Sigmoid colon (tissue), 7 donors: ENCODE measurements at places on chromosomes 5 and 9.

DNA sequence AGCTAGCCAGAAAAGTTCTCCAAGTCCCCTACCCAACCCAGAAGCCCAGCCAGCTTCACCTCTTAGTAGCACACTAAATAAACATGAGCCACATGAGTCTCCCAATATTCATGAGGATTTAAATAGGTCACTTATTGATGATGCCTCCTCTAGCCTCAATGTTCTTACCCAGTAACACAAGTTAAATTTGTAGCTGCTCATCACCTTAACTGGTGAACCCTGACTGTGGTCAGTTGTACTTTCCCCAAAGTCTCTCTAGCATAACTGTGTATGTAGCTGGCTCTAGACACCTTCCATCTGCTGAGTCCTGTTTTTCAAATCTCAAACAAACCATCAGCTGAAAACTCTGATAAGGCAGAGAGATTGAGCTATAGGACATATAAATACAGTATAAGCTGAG lies 100.3 kb upstream of the ELAVL2 start:
- no peak for DNase-seq

DNA sequence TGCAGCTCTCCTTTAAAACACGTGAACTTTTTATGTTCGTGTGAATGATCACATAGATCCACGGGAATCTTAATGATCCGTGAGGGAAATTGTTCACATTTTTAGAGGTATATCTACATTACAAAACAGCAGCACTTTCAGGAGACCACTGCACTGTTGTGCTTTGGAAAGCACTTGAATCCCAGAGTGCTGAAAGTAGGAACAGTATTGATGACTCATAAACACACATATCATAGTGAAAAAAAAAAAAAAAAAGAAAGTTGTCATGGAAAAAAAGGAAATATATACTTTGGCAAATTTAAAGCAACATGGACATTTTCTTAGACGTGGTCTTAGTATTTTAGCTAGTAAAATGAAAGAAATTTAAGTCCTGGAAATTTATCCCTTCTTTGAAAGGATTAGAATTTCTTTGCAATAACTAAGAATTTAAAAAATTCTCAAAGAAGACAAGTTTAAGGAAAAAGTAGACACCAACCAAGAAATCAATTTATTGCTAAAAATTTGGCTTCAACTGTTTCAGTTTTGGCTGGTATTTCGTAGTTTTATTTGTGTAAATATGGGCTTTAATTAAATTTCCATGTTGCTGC lies 55.4 kb downstream of the ADGRV1 start:
- no peak for DNase-seq

GRCh38 chr9:133563291-133563796 lies 28.8 kb downstream of the ADAMTSL2 start:
- peak; percentile 84 for DNase-seq

DNA sequence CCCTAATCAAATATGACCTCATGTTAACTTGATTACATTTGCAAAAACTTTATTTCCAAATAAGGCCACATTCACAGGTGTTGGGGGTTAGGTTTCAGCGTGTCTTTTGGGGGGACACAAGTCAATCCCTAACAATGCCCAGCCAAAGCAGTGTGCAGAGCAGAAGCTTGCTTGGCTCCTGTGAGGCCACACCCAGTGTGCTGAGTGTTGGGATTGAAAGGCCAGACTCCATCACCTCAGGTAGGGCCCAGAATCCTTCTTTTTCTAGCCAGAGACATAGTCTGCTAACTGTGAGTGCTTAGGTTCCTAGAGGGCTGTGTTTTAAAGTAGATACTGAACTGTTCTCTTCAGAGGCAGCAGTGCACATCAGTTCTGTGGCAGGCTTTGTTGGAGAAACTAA lies 27.9 kb downstream of the KDM4C start:
- DNase-seq: peak; percentile 15

GRCh38 chr5:143592648-143593047 lies 189.2 kb upstream of the NR3C1 start:
- DNase-seq: no peak

GRCh38 chr5:160175438-160176218 lies 53.7 kb upstream of the FABP6 start:
- peak; percentile 68 for DNase-seq

DNA sequence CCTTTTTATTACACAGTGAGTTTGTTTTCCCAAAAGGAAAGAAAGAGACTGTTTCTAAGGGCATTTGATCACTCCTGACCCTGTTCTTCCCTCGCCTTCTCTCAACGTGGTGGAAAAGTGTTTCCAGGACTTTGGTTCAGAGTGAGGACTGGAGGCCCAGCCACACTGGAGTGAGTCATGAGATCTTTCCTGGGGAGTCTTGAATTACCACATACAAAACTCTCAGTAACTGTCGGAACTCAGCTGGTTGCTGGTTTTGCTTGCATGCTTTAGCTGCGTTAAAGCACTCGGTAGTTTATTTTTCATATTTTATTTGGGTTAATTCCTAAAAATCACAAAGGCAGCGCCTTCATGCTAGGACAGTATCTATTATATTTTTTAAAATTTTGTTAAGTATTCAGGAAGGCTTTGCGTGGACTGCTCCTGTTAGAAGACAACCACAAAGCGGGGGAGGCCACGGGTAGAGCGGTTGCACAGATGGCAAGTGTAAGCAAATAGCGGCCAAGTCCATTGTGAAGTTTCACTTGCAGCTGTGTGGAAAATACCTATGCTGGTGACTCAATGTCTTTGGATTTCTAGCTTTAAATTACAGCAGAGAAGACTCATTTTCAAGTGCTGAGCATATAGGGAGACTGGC lies 77.7 kb downstream of the ARSB start:
- peak; percentile 77 for DNase-seq

GRCh38 chr5:169408731-169409130 lies 107.8 kb upstream of the SLIT3 start:
- no peak for DNase-seq

DNA sequence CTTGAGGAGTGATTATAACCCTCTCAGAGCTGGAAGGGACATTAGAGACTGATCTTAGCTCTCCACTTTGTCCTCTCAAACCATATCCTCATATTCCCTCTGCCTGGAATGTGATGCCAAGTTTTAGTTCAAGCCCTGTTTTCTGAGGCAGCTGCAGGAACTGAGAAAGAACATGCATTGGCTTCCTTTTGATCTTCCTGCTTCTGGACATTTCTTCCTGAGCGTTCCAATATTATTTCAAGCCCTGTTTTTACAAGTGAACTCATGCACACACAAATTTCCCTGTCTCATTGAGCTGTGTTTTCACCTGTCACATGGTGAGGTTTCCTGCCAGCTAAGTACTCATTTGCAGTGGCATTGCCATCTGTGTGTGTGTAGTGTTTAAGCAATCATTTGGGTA lies 17.0 kb downstream of the FOCAD start:
- DNase-seq: no peak

GRCh38 chr5:20113031-20113715 lies 125.2 kb upstream of the CDH18 start:
- no peak for DNase-seq

GRCh38 chr9:131668439-131669268 lies 71.2 kb downstream of the RAPGEF1 start:
- DNase-seq: no peak

DNA sequence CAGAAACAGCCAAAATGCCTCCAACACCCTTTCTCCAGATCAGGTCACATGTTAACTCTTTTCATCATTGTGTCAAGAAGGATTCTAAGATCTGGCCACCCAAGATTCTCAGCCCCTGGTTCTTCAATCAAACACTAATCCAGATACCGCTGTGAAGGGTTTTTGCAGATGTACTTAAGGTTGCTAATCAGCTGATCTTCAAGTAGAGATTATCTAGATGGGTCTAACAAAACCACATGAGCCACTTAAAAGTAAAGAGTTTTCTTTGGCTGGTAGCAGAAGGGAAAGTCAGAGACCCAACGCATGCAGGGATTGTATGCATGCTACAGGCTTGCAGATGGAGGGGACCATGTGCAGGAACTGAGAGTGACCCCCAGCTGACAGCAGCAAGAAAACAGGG lies 267.9 kb downstream of the CDK5RAP2 start:
- no peak for DNase-seq

- no peak for DNase-seq
Observed at GRCh38 chr5:2383698-2384065, 367.8 kb downstream of the IRX2 start.

GRCh38 chr5:160629003-160629402 lies 207.3 kb downstream of the PTTG1 start:
- no peak for DNase-seq

DNA sequence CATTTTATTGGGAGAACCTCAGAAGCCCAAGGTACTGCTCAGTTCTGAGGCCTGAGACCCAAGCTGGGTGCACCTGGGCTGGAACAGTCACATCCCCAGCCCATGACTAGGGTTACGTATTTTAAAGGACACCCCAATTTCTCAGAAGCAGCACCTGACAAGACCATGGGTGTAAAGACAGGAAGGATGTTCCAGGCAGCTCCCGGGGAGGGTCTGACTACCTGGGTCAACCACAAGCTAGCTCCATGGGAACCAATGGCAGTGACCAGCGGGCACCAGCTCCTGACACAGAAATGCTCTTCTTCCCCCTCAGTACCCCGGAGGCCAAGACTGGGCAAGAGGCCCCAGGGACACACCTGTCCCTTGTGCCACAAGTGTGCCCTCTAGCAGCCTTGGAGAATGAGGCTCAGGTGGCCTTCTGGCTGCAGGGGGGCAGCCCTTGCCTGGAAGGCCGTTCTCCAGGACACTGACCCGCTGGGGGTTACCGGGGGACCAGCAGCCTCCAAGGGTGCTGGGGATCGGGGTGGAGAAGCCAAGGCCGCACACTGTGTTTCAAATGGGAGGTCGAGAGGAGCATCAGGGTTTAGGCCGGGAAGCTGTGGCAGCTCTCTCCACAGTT lies 52.6 kb downstream of the IPPK start:
- peak; percentile 61 for DNase-seq

DNA sequence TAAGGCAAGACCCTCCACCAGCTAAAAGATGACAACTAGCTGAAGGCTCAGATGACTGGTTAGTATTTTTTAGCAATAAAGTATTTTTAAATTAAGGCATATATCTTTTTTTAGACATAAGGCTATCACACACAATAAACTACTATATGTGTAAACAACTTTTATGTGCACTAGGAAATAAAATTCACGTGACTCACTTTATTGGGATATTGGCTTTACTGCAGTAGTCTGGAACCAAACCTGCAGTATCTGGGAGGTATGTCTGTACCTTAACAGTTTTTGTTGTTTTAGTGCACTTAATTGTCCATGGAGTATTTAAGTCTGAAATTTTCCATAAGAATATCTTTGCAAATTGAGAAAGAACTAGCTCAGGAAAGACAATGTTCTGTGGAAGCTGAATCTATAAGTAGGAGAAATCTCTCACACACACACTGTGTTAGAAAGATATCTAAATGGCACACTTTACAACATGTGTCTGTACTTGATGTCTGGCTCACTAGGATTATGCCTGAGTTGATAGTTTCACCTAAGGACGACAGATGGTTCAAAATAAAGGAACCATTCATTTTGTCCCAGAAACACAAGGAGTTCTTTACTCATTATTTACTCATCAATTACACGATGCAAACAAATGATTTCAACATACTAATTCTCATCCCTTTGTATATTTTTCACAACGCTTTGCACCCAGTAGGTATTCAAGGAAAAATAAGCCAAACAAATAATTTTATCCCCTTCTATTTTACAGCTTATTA lies 4.6 kb downstream of the RAPGEF6 start:
- no peak for DNase-seq

DNA sequence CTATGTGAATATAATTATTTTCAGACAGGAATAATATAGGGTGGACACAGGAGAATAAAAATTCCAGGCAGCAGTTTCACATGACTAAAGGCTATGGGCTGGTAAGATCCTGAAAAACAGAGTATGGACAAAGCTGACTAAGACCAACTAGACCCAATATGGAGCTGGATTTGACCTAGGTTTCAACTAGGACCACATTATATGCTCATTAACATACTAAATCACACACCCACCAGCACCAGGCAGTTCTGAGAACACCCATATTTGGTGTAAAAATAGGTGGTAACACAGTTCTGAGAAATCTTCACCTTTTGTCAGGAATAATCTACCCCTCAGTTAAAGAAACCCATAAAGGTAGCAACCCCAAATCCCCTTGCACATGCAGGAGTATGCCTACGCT lies 64.7 kb downstream of the MAPKAP1 start:
- DNase-seq: no peak

GRCh38 chr5:164809821-164810220 lies 1304.4 kb downstream of the MAT2B start:
- no peak for DNase-seq

DNA sequence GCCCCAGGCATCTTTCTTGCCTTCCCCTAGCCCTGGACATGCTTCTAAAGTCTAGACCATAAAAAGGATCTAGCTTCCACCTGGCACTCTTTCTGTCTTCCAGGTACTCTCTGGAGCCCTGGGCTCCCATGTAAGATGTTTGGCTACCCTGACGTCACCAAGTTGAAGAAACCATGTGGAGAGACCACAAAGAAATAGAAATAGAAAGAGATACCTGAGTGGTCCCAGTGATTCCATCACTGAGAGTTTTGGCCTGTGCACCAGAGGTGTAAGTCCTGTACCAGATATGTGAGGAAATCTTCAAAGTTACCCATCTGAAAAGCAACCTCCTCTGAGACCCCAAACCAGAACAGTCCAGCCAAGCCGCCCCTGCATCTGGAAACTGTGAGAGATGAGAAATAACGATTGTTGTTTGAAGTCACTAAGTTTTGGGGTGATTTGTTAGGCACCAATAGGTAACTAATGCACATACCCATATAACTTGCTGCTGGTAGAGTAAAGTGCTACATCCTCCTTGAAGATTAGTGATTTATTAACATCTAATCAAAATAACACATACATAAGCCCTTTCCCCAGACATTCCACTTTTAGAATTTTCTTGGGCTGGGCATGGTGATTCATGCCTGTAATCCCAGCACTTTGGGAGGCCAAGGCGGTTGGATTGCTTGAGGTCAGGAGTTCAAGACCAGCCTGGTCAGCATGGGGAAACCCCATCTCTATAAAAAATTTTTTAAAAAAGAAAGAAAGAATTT lies 85.7 kb upstream of the LHFPL2 start:
- DNase-seq: no peak

GRCh38 chr9:105245891-105246161 lies 1.4 kb downstream of the SLC44A1 start:
- no peak for DNase-seq

- DNase-seq: no peak
Observed at GRCh38 chr5:145775411-145775810, 59.7 kb downstream of the PRELID2 start.

DNA sequence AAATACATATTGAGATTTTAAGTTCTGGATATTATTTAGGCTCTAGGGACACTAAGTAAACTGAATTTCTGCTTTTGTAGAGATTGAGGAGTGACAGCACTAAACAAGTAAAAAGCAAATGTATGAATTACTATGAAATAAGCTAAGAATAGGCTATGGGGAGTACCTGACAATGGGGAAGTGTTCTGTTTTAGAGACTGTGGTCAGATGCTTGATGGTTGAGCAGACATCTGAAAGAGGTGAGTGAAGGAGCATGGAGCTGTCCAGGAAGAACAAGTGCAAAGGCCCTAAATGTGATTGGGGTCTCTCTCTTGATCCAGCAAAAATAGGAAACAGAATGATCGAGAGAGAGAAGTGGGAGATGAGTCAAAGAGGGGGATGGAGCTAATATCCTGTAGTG lies 111.7 kb downstream of the JAKMIP2 start:
- DNase-seq: no peak

GRCh38 chr9:99360026-99360425 lies 137.9 kb downstream of the SEC61B start:
- DNase-seq: no peak

GRCh38 chr5:149707097-149707496 lies 23.0 kb upstream of the PPARGC1B start:
- no peak for DNase-seq
